ENCODE measurements at places on chromosomes 5 and 9.

DNA sequence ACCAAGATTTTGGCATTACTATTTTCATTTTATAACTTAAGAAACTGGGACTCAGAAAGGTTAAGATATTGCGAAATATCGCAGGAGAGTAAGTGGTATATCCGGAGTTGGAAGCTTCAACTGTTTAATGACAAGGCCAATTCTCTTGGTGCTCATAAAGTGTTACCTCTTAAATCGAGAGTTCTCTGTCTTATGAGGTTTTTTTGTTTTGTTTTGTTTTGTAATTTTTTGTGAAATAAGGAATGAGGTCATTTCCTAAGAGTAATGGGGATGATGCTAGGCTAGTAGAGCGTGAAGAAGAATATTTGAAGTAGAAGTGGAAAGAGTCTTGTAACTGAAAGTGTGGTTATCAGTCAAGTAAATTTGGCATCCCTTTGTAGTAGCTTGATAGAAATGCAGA is 183.2 kb upstream of the DAB2 start:
- H3K27me3 ChIP-seq: no peaks in the 10 kb centered on the region
- no peak overlapping the region for H3K4me3 ChIP-seq
- H3K4me1 ChIP-seq: peaks cover 8% of the 10 kb centered on the region
- no peak overlapping the region for H3K27ac ChIP-seq

DNA sequence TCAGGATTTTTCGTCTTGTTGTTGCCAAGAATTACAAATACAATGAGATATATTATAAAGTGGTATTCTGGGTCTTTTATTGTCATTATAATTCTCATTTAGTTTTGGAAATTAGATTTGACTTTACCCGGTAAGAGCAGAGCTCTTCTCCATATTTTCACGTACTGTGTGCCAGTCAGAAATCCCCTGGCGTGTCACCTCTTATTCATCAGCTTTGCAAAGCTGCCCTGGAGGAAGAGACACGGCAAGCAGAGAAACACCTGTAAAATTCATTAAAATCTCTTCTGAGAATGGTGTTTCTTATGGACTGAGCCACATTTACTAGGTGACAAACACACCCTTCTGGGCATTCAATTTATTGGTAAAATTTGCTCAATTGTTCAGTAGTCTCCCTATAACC is 440.4 kb downstream of the HINT1 start:
- H3K36me3 ChIP-seq: no peaks in the 10 kb centered on the region
- H3K27ac ChIP-seq: no peak overlapping the region
- no peaks in the 10 kb centered on the region for H3K27me3 ChIP-seq
- H3K4me3 ChIP-seq: no peak overlapping the region

DNA sequence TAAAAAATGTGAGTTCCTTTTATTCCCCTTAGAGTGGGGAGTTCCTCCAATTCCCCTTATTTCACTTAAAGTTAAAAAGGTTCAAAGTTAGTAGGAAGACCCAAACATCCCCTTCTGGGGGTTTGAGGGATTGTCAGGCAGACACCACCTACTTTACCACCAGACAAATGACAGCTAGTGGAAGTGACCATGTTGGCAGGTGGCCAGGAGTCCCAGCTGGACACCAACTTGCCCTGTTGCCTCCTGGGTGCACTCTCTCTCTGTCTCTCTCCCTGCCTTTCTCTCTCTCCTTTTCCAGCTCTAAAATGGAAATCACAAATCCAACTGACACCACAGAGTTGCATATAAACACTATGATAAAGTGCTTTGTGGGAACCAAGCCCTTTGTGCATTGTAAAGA is 307.7 kb upstream of the TLE4 start:
- H3K27me3 ChIP-seq: peaks cover 4% of the 10 kb centered on the region
- H3K27ac ChIP-seq: no peak overlapping the region
- no peaks in the 10 kb centered on the region for H3K36me3 ChIP-seq
- H3K4me3 ChIP-seq: no peak overlapping the region
- DNase-seq: no peak

GRCh38 chr5:78483809-78484521 is 123.5 kb downstream of the SCAMP1 start:
- H3K4me3 ChIP-seq: no peak overlapping the region
- H3K27me3 ChIP-seq: no peaks in the 10 kb centered on the region
- H3K36me3 ChIP-seq: peaks cover 14% of the 10 kb centered on the region
- peak overlapping the region; percentile 57 for H3K27ac ChIP-seq
- peaks cover 9% of the 10 kb centered on the region for H3K4me1 ChIP-seq

DNA sequence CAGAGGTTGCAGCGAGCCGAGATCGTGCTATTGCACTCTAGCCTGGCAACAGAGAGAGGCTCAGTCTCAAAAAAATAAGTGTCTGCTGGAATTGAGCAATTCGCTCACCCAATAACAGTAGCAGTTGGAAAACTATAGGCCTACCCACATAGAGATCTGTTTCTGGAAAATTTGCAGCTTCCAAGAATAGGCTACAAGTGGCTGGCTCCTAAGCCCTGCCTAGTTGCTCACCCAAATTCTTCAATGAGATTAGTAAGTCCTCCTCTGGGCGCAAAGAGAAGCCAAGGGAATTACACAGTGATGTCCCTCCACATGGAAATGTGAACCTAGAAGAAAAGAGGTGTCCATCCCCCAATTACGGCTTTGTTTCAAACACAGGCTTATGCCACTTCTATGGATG is 42.6 kb upstream of the RNF38 start:
- H3K4me3 ChIP-seq: no peak overlapping the region
- H3K27me3 ChIP-seq: no peaks in the 10 kb centered on the region
- DNase-seq: no peak
- H3K4me1 ChIP-seq: no peaks in the 10 kb centered on the region
- H3K36me3 ChIP-seq: no peaks in the 10 kb centered on the region

DNA sequence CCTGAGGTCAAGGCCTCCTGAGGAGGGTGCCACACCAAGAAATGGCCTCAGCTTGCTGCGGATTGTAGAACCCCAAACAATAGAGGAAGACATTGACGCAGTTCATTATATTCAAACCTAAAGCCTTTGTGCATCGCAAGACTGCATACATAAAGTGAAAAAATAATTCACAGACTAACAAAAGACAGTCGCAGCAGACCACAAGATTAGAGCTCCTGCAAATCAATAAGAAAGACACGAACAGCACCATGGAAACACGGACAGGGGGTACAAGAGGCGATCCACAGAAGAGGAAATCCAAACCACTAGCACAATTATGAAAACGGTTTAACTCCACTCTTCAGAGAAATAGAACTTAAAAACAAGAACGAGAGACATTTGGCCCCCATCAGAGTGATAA is 10.0 kb upstream of the TCOF1 start:
- no peak for DNase-seq
- no peaks in the 10 kb centered on the region for H3K27me3 ChIP-seq
- H3K36me3 ChIP-seq: no peaks in the 10 kb centered on the region
